ENCODE measurements at places on chromosomes 3 and 15. TPM values are rescaled to one million over a fixed set of nuclear protein-coding genes. Genes with fewer than 3 reads are reported as not detected.

- ATAC-seq, result no peak
Measured at GRCh38 chr15:87711026-87711425, 545.5 kb downstream of the NTRK3 start.

OR5H1 gene
- total RNA-seq, result not detected

GRCh38 chr3:146550743-146551510 is 6.5 kb upstream of the PLSCR1 start:
- ATAC-seq, result no peak

DNA sequence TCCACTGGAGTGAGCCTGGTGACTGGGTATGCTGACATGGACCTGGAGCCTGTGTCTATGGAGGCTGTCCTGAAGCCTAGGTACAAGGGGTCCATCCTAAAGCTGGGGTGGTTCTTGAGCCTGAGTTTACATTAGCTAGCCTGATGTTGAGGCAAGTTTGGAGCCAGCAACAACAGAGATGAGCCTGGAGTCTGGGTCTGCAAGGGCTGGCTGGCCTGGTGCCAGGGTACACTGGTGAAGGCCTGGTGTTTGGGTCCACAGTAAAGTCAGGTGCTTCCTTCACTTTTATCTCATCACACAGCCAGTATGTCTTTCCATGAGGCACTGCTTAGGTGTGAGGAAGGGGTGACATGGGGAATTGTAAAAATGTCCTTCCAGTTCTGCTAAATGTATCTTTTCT is 49.5 kb downstream of the TP63 start:
- ATAC-seq, result no peak

DNA sequence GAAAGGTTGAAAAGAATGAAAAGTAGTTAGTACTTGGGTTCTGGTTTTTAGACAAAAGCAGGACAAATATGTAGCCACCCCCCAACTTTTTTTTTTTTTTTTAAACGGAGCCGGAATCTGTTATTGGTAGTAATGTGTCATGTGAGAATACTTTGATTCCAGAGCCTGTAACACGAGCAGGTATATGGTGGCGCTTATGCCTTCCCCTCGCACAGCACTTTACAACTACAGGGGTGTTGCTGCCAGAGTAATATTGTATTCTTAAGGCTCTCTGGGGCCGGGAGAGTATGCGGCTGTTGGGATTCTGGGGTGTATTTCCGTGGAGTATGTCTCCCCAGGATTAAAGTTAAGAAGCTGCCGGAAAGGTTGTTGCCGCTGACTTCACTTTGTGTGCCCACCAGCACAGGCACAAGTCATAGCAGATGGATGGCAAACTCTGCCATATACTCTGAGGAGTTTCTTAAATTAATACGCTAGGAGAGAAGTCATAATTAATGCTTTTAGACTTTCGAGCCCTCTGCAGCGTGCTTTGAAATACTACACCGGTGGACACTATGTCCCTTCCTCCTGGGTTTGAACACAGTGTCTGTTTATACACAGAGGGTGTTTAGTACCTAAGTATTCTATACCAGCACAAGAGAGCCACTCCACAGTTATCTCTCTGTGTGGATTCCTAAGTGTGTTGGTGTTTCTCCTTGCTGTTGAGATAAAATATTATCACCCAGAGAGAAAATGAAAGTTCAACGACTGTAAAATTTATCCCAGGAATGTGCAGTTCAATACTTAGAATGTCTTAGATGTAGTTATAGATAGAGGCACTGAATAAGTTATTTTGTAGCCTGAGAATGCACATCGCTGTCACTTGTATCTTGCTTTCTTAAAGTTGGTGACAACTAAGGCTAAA is 1.4 kb downstream of the MBNL1 start:
- peak; percentile 45 for ATAC-seq

DNA sequence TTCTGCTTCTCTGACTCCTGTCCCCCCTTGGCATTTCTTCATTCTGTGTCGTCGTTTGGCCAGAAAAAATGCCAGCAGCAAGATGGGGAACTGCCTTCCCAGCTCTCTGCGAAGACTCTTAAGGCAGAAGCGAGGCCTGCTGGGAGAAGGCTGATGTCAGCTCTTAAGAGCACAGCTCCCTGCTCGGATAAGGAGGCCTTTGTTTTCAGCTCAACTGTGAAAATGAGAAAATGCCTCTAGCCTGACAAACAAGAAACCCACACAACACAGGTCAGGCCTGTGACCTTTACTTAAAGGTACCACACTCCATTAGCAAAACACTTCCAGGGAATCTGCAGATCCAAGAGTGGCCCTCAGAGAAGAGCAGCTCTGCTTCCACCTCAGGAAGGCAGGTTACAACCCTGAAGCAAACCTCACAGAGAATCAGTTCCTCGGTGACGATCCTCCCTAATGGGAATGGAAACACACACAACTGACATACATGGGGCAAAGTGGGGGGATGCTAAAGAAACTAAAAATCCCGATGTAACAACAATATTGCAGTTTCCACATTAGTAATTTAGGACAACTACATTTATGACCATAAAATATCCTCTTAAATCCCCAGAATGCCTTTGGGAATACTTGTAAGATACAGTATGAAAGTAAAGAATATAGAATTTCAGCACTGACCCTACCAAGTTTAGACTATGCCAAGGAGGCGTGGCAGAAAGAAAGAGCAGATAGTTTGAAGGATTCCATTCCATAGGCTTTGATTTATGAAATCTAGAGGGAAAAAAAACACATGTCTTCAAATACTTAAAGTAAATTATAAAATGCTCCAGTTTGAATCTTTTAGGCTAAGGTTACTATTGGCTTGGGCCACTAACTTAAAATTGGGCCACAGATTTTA is 52.1 kb downstream of the VGLL4 start:
- ATAC-seq, result peak; percentile 71

GRCh38 chr15:74274470-74275038 is 38.4 kb downstream of the CCDC33 start:
- ATAC-seq, result no peak

- ATAC-seq, result no peak
Measured at GRCh38 chr3:100875239-100875638, 118.0 kb downstream of the ABI3BP start.

SLC28A1 gene
- not detected for total RNA-seq

FOXB1 gene
- total RNA-seq, result not detected

GRCh38 chr3:41026394-41027177 is 172.7 kb upstream of the CTNNB1 start:
- ATAC-seq, result peak; percentile 82

GRCh38 chr3:61074783-61075182 is 176.5 kb downstream of the FHIT start:
- no peak for ATAC-seq

GRCh38 chr15:66877477-66878271 is 175.6 kb downstream of the SMAD6 start:
- peak; percentile 38 for ATAC-seq

FETUB gene
- not detected for total RNA-seq

ALPK3 gene
- 34.4 TPM for total RNA-seq

DNA sequence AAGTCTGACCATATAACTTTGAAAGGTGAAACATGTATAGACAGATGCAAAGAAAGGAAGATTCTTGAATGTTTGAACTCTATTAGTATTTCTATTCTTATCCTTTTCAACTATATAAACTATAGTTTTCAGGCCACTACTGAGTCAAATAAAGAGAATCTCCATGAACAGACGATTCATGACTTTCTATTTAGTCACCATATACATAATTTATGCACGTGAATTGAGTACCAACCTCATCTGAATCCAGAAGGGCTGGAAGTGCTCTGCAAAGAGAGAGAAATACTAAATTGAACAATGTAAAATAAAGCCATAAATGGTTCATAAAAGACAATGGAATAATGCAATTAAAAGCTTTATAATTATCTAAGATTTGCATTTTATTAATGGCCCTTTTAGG is 9.5 kb upstream of the VPS39 start:
- ATAC-seq, result no peak

DNA sequence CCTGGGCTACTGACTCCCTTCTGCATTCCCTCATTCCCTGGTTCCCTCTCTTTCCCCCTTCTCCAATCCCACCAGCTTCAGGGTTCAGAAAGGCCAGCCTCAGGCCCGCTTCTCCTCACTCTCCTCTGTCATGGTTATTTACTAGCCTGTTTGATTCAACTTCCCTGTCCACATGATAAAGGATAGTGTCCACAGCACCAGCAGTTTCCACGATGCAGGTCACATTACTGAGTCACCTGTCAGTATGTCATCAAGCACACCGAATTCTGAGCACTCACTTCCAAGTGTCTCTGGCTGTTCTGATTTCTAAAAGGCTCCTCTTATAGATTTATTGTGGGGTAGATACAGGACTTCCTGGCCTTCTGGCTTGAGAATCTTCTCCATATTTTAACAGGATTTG is 96.6 kb upstream of the CTNNB1 start:
- no peak for ATAC-seq

- ATAC-seq, result peak; percentile 73
Measured at GRCh38 chr3:143865302-143865701, 17.0 kb upstream of the SLC9A9 start.

GRCh38 chr15:36598529-36599177 is 19.2 kb downstream of the CDIN1 start:
- ATAC-seq, result no peak

TERC gene
- 49.0 TPM for total RNA-seq

ADCY5 gene
- 119 TPM for total RNA-seq

SMAD3 gene
- 19.8 TPM for total RNA-seq

GPR62 gene
- total RNA-seq, result not detected

- ATAC-seq, result peak; percentile 23
Measured at GRCh38 chr15:49620199-49620598, 419 bp downstream of the FAM227B start.

DNA sequence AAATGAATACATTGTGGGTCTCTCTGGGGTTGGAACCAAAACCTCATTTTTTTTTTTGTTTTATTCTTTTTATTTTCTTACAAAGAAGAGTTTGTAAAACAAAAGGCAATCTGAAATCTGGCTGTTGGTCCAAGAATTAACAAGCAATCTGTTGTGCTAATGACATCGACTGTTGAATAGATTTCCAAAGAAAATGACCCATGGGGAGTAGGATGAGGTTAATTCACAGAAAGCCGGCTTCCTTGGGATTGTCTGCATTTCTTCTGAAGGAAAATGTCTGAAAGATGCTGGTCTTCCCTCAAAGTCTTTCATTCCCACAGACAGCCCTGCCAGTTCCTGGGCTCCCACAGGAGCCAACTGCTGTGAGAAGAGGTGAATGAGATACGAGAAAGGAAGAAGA is 92.9 kb downstream of the LRRC3B start:
- no peak for ATAC-seq

- ATAC-seq, result no peak
Measured at GRCh38 chr3:142057331-142057725, 92.0 kb downstream of the TFDP2 start.

DNA sequence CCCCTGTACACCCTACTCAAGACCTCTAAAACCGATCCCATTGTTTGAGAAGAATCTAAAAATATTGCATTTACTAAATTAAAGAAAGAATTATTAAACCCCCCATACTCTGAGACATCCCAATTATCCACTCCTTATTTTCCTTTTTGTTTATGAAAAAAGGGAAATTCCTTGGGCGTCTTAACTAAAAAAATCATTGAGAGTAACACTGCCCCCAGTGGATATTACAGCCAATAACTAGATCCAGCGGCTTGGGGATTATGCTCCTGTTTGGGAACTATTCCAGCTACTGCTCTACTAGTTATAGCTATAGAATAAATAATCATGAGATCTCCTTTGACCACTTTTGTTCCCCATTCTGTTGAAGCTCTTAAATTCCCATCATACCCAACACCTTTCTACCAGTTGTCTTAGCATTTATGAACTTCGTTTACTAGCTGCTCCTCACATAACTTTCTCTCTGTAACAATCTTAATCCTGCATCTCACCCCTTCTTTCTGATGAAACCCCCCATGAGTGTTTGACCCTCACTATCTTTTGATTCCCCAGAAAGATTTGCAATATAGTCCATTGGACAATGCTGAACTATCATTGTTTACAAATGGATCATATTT is 12.7 kb upstream of the CFAP91 start:
- no peak for ATAC-seq

GRCh38 chr3:28124882-28125281 is 116.5 kb upstream of the CMC1 start:
- ATAC-seq, result no peak

- no peak for ATAC-seq
Measured at GRCh38 chr3:184953401-184953800, 141.4 kb downstream of the VPS8 start.

- ATAC-seq, result peak; percentile 67
Measured at GRCh38 chr3:50675179-50676030, 678 bp downstream of the DOCK3 start.

GRCh38 chr3:46070595-46071093 is 43.4 kb upstream of the XCR1 start:
- no peak for ATAC-seq

FEM1B gene
- 66.5 TPM for total RNA-seq

FAM240A gene
- not detected for total RNA-seq

- ATAC-seq, result no peak
Measured at GRCh38 chr3:158447408-158447807, 123.6 kb upstream of the MLF1 start.

DNA sequence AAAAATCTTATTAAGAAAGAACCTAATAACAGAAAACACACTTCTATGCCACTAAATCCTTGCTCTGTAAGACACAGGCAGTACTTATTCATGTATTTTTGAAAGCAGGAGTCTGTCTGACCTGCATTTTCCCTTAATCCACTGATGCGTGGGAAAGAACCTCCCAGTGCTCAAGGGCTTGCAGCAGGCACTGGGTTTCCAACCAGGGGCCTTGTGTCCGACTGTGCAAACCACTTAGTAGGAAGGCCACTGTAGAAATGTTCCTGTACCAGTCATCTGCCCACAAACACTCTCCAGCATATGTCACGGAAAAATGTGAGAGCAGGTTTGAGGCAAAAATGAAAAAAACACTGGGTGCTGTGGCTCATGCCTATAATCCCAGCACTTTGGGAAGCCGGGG is 12.4 kb downstream of the CXCR6 start:
- ATAC-seq, result no peak

GRCh38 chr3:170037463-170038433 is at the start of gene GPR160:
Gene GPR160, plus strand, starts transcription at chr3:170037995. Its CDS starts 45,978 bp downstream, at chr3:170083973.
- ATAC-seq, result peak; percentile 61

DNA sequence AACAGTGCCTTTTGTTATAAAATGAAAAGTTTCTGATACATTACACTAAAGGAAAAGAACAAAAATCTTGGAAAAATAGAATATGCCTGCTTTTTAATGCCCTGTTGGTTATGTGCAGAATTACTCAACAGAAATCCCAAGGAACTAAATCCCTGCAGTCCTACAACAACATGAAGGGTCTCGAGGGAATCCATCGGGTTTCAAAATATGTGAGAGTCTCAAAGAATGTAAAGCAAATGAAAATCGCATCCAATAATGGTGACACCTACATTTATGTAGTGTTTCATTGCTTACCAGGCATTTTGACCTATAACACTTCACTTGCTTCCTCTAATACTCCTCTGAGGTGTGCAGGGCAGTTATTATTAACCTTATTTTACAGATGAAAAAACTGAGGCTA is 411.3 kb downstream of the FOXP1 start:
- no peak for ATAC-seq

PTH1R gene
- 7.8 TPM for total RNA-seq
